GM13976 (cell line): ENCODE measurements at places on chromosomes 12 and 14.

GRCh38 chr12:12378616-12379015 is 21.7 kb downstream of the BORCS5 start:
- no peak for DNase-seq

GRCh38 chr14:80942191-80942600 is 658 bp upstream of the CEP128 start:
- no peak for DNase-seq

GRCh38 chr12:76784600-76785051 is 20.7 kb downstream of the ZDHHC17 start:
- DNase-seq: no peak

GRCh38 chr14:30297876-30298795 is 260.8 kb upstream of the G2E3 start:
- DNase-seq: no peak

- DNase-seq: no peak
Observed at GRCh38 chr14:71242237-71242748, 335.0 kb downstream of the PCNX1 start.

GRCh38 chr14:90890322-90891020 is 74.2 kb upstream of the TTC7B start:
- DNase-seq: no peak

GRCh38 chr12:108667349-108667748 is 33.7 kb upstream of the SELPLG start:
- no peak for DNase-seq

DNA sequence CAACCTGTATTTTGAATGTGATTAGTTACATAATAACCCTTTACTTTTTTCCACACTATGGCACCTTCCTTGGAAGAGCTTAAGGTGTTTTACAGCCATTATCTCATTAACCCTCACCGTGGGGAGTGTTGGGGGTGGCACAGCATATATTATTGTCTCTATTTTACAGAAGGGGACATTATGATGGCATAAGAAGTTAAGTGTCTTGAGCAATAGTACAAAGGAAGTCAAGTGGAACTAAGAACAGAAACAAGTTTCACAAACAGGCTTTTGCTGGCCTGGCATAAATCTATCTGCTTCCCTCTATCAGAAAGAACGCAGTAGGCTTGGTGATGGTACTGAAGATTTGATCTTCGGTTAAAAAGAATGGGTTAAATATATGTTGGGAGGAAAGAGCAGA is 169.7 kb upstream of the OTX2 start:
- no peak for DNase-seq

DNA sequence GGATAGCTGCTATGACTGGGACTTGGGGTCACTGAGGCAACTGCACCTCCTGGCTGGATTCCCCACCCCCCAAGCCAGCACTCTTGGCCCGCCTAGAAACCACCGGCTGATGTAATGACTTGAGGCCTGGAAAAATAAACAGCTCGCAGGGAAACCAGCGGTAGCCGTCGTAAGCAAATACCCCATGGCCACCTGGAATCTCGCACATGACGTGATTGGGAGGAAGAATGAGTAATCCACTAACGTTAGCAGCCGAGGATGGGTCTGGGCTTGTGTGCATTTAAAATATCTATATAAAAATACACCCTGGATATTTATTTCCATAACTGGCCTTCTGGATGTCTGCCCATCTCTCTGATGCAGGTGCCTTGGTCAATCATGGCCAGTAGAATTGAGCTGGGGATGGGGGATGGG is 120.1 kb downstream of the SMOC1 start:
- no peak for DNase-seq

- DNase-seq: no peak
Observed at GRCh38 chr12:93944911-93945310, 203.5 kb upstream of the PLXNC1 start.

DNA sequence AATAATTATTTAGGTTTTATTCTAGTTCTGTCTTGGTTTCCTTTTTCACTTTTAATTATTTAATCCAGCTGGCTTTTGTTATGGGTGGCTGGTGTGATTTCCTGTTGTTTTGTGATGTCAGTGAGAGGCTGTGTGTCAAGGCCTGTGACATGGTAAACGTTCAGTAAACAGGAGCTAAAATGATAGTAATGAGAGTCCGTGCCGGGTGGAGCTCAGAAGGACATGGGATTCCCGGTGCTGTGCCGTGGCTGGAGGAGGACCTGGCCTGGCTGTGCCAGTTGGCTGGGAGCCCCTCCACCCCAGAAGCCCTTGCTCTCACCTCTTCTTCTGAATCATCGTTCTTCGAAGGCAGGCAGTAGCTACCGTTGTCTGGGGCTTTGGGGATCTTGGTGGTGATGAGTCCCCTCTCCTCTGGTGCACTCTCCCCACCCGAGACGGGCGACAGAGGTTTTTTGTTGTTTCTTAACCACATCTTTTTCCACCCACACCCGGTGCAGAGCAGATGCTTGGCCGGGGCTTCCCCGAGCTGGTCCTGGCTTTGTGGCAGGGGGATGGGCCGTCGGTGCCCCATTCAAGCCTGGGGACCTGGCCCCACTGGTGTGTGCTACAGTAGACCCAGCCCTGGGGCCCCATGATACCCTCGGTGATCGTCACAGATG is 29.1 kb downstream of the SH2B3 start:
- DNase-seq: peak; percentile 77

GRCh38 chr12:2338991-2339431 is 286.2 kb downstream of the CACNA1C start:
- no peak for DNase-seq

GRCh38 chr14:25049093-25049567 is 817 bp downstream of the STXBP6 start:
- no peak for DNase-seq

- peak; percentile 43 for DNase-seq
Observed at GRCh38 chr14:32259368-32260013, 56.4 kb upstream of the RNU6-8 start.

GRCh38 chr14:30194741-30195148 is 267.1 kb upstream of the PRKD1 start:
- DNase-seq: no peak

DNA sequence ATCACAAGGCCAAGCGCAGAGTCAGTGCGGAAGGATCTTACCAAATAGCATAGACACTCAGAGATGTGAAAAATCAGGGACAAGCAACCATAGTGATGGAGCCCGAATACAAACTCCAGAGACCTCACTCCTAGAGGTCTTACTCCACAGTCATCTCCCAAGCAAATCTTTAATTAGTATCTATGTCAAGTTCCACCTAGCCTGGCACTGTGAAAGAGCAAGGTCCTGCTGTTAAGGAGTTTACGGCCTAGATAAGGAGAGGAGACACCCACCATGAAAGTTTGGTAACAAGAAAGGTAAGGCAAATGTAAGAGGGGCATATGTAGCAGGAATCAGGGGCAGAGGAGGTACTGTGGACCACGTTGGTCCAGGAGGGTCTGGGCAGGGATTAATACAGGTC is 7.4 kb upstream of the PLEKHG6 start:
- no peak for DNase-seq

- peak; percentile 36 for DNase-seq
Observed at GRCh38 chr14:99632410-99633035, 12.4 kb upstream of the HHIPL1 start.
